H1 (cell line): ENCODE measurements at places on chromosomes 4 and X. TPM values are rescaled to one million over a fixed set of nuclear protein-coding genes. Genes with fewer than 3 reads are reported as not detected.

RHOH gene
- 5.8 and 6.9 TPM in 2 replicates for total RNA-seq

PDE6B gene
- 4.1 and 4.5 TPM in 2 replicates for total RNA-seq

CDKL2 gene
- total RNA-seq: 1.4 and 2.1 TPM in 2 replicates

LINC00632 gene
- 85.1 and 89.0 TPM in 2 replicates for total RNA-seq

ARHGAP6 gene
- 0.63 and 0.82 TPM in 2 replicates for total RNA-seq

CT45A10 gene
- total RNA-seq: not detected in 2 replicates

TRO gene
- 49.5 and 55.5 TPM in 2 replicates for total RNA-seq

DGAT2L6 gene
- not detected in 2 replicates for total RNA-seq

HTR2C gene
- 1.5 and 2.0 TPM in 2 replicates for total RNA-seq

FAM241A gene
- 0.63 and 0.73 TPM in 2 replicates for total RNA-seq

TEX13C gene
- total RNA-seq: 0.09 and 0.10 TPM in 2 replicates

PNMA6A gene
- 5.7 and 6.0 TPM in 2 replicates for total RNA-seq

SLC16A2 gene
- 23.6 and 24.4 TPM in 2 replicates for total RNA-seq

MTCP1 gene
- total RNA-seq: 12.3 and 18.3 TPM in 2 replicates

SMPX gene
- not detected in 2 replicates for total RNA-seq

PLXNB3 gene
- 2.7 TPM in 2 replicates for total RNA-seq

ELF4 gene
- total RNA-seq: 1.8 and 2.3 TPM in 2 replicates
